ENCODE measurements at places on chromosomes 13 and 19.
A peak's percentile ranks its signal among the peaks of the same experiment; 100 is the strongest.

DNA sequence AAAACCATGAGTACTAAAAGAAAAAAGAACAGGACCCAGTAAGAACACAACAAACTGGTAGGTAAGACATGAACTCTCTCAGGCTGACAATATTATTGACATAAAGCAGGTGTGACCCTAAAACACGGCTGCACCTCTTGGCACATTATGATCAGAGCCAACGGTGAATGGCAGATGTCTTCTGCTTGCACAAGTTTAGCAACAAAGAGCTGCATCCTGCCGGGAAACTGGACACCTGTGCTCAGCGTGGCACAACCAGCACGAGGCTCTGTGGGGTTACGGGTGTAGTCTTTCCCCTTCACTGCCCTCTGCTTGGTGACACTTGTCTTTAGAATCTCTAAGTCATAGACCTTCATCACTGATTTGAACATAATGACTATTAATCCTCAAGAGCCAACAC is 97.9 kb downstream of the DOCK9 start:
- no peak for DNase-seq

DNA sequence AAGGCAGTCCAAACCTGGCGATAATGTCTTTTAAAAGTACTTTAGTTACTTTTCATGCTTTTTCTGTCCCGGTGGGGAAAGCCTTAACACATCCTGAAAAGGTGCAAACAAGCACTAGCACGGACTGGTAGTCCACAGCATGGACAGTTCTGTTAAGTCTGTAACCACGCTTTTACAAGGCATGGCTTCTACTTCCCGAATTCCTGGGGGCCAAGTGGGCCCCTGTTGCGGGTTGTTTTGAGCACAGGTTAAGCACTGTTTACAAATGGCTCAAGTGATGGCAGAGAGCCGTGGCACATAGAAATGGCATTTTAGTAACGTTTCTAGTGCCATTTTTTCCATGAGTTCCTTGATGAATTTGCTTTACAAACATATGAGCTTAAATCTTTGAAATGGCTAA is 37.6 kb downstream of the ZNF493 start:
- no peak for DNase-seq

DNA sequence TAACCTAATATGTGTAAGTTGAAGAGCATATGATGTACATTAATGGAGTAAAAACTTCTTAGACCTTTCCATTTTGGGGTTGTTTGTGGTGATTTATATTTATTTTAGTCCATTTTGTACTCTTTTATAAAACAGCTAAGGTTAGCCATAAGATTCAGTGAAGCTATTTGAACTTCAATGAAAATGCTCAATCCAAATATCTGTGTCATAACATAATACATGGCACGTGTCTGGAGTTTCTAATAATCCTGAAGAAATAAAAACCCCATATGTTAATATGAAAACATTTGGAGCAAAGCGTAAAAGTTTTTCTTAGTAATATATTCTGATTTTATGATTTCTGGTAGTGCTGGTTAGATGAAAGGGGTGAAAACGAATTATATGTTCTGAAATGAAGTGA is 1729.7 kb downstream of the PCDH9 start:
- DNase-seq: no peak

DNA sequence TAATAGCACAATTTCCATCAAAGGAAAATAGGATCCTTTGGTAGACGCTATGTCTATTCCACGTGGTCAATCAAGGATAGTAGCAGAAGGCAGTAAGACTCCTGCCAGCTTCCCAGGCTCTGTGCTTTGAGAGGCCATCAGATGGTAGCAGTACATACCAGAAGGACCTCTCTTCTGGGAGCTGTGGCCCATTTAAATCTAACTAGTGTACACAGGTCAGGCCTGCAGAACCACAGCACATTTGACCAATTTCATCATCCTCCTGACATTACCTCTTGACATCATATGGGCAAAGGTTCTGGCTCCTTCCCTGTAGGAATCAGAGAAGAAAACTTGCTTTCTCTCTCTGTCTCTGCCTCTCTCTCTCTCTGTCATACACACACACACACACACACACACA is 229.6 kb upstream of the HTR2A start:
- DNase-seq: no peak

DNA sequence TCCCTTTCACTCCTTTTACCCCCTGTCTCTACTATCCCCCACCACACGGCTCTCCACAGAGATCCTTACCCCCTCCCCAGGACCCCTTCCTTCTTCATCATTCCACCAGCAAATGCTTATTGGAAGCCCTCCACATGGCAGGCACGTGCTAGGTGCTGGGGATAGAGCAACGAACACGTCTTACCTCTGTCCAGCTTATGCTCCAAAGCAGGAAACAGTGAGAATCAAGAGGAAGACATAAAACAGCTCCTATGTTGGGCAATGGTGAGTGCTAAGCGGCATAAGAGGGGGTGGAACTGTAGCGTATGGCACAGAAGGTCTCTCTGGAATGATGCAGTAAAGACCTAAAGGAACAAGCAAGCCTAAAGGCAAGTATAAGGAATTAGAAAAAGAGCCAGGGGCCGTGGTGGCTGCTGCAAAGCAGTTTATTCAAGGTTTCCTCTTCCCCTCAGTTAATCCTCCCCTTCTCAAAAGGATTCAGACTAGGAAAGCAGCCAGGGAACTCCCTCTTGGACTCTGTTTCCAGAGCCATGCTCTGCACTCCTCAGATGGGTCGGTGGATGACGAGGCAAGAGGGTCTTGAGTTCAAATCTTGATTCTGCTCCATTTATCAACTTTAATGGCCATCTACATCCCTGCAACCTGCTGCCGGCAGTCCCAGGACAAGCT is 289.4 kb downstream of the FOXO1 start:
- DNase-seq: no peak

- no peak for DNase-seq
Observed at GRCh38 chr19:52662631-52663030, 24.5 kb upstream of the ZNF83 start.

DNA sequence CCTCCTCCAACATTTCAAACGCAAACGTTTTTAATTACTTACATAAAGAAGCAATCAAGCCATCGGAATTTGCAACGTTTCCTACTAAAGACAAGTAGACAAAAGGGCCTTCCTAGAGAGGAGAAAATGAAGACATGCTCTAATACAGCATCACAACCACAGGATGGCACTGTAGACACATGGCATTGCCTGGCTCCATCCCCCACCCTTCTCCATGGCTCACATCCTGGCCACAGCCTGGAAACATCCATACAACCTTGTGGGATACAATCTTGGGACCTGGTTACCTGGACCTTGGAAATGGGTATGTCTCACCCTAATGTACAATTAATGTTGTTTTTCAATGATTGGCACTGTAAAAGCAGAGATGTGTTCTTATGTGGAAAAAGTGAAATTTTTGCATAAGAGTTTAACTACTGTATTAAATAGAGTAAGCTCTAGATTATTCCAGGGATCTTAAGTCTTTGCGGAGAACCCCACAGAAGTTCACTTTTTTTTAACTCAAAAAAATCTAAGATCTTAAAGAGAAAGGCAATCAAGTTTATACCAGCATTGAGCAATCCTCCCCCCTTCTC is 21.5 kb downstream of the EBPL start:
- no peak for DNase-seq

DNA sequence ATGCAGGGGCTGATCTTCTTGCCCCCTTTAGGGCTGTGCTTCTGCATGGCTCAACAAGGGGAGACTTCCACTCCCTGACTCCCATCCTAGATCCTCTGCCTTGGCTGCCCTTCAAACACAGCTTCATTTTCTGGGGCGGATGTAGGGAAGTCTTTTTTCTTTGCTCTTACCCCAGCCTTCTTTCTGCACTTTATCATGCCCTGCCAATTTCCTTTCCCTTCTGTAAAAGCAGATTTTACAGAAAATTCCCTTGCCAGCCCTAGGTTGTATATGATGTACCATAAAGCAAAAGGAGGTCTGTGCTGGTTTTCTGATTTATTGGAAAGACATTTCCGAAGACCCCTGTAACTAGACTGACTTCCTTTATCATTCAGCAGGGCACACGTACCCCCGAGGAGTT is 283.4 kb downstream of the SHISA2 start:
- no peak for DNase-seq

DNA sequence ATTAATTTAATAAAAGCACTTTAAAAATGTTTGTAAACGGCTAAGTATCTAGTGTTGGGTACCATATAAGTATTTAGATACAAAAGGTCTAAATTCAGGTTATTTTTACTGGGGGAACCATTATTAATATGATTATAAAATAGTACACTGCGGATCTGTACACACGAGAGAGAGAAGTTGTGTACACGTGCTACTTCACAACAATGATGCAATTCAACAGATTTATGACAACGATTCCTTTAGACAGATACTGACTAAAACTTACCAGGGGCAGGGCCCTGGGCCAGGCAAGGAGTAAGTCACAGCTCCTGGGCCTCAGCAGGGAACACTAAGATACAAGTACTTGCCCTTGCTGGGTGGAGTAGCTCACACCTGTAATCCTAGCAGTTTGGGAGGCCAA is 29.1 kb upstream of the TPTE2 start:
- DNase-seq: no peak

DNA sequence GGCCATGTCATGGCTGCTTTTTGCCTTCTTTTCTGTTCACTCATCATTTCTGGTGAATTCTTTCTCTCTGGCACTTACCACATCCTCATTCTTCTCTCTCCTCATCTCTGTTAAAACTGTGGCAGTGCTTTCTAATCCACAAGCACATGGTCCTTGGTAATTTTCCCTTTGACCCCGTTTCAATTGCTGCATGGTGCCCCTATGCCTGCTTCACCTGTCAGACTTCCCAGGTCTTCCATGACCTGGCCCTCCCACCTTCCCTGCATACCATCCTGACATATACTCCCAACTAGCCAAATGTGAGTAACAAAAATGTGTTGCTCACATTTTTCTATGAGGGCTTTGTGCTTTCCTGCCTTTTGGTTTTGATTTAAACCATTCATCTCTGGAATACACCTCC is 286.5 kb downstream of the MTUS2 start:
- no peak for DNase-seq

- DNase-seq: peak; percentile 48
Observed at GRCh38 chr19:1651568-1652291, 685 bp downstream of the TCF3 start.

DNA sequence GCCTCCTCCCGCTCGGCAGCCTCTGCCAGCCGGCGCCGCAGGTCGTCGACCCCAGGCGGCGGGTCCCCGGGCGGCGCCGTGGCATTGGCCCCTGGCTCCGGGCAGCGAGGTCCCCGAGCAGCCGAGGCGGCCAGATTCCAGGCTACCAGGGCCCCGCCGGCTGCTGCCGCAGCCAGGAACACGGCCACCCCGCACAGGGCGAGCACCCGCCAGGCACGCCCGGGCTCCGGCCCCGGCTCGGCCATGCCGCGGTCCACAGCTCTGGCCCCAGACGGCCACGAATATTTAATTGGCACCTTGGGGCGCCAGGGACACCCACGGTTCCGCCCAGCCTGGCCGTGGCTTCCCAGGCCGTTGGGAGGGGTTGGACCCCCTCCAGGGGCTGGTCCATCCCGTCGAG is at the start of gene CCDC194:
TSS of gene CCDC194 (minus strand) at position 283 of the 400 bp plus-strand sequence. CDS start at position 245, 38 bp downstream.
- DNase-seq: no peak

- DNase-seq: no peak
Observed at GRCh38 chr19:5857203-5858081, 6.2 kb upstream of the FUT3 start.

DNA sequence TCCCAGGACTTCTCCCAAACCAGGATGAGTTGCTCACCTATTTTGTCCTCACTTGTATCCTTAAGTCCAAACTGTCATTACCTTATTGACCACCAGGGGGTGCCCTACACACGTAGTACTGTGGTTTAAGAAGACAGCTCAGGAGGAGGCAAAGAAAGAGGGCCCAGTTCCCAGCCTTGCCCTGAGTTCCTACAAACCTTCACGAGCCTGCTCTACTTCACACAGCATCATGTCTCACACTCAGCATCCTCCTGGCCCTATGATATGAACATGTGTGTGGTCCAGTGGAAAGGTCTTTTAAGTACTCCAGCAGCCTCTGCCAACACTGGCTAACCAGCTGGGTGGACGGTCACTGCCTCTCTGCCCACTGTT is 8.1 kb upstream of the ZNF784 start:
- no peak for DNase-seq

DNA sequence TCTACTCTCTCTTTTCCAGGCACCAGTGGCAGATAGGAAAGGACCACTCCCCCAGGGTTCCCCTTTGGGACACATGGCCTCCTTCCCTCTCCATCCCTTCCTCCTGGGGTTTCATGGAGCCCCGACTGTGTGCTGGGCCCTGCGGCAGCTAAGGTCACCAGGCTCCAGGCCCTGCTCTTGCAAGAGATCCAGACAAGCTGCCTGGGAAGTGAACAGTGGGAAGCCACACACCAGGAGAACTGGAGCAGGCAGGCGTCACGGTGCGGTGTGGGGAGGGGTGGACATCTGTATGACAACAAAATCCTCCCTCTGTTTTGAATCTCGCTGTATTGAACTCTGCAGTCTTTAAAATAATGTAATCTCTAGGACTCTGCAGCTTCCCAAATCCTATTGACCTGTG is 330.1 kb downstream of the UQCRFS1 start:
- no peak for DNase-seq
